CD8-positive, alpha-beta memory T cell (primary cell): ENCODE measurements at places on chromosomes 13 and 19. TPM values are rescaled to one million over a fixed set of nuclear protein-coding genes. Genes with fewer than 3 reads are reported as not detected.

DNA sequence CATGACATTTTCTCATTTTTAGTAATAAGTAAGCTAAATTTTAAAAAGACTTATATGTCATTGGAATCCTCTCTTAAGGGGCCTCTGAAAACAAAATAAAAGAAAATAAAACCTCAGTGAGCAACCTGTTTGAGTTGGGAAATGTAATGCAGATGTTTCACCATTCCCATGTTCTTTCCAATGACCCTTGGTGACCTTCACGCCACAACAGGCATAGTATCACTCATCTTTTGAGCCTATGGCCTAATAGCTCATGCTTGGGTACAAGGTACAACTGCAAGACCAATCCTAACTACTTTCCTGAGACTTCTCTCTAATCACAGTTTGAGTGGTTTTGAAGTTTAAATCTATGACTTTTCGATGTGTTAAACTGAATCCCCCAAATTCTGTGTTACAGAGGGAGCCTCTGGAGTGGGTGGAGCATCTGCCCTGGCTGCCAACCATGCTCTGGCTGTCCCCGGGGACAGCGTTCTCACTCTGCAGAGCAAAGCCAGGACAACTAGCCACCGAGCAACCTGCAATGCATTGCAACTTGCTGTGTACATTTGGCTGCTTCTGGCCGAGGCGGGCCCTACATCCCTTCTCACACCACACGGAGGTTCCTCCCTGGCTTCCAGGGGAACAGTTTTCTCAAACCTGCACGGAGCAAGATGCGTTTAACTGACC is 307.9 kb upstream of the MAB21L1 start:
- H3K4me3 ChIP-seq, result no peak overlapping the region
- no peaks in the 10 kb centered on the region for H3K27me3 ChIP-seq
- no peak for DNase-seq
- H3K36me3 ChIP-seq, result no peaks in the 10 kb centered on the region
- H3K27ac ChIP-seq, result no peak overlapping the region

DNA sequence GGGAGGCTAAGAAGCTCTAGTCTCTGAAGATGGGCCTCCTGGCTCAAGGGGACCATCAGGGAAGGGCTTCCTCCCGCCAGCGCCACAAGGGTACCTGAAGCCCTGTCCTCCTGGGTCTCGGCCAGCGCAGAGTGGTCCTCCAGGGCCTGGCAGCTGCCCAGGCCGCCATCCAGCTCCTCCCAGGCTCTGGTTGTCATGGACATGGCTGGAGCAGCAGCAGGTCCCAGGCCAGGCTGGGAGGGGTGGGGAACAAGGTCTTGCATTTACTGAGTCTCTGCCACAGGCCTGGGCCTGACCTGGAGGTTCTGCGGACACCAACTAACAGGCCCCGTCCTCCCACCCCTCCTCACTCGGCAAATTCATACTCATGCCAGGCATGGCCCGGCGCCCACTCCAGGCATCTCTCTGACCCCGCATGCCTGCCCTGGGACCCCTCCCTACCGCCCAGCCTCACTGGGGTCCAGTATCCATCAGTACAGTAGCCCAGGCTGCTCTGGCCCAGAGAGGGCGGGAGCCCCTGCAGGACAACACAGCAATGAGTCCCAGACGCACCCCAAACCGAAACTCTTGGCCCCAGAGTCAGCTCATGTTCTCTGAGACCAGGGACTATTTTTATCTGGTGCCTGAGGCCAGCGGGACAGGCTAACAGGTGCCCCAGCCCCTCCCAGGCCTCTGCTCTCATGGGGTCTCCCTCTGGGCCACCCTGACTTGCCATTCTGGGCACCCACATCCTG is 938 bp downstream of the JSRP1 start:
- no peak overlapping the region for H3K4me3 ChIP-seq
- no peaks in the 10 kb centered on the region for H3K36me3 ChIP-seq
- no peak overlapping the region for H3K27ac ChIP-seq
- peaks cover 40% of the 10 kb centered on the region for H3K4me1 ChIP-seq

DNA sequence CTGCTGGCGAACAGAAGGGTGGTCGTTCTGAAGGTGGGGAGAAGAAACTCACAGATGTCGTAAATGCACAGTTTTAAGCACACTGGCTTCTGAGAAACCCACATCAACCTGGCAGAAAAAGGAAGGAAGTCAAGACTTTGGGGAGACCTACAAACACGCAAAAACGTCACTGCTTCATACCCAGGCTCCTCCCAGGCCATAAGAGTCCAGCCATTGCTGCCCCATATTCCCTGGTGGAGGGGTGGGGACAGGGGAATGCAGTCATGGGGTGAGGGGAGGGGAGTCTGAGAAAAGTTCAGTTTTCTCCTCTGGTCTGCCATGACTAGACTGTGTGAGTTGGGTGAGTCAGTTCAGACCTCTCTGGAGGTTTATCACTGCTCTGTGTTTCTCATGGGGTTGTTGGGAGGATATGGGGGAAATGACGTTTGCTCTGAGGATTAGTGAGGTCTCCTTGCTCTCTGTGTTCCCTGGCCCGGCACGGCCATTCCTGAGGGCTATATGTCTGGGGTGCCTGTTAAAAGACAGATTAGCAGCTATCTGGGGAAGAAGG is 139.0 kb downstream of the FLT1 start:
- peaks cover 6% of the 10 kb centered on the region for H3K4me1 ChIP-seq
- H3K36me3 ChIP-seq, result no peaks in the 10 kb centered on the region
- H3K27me3 ChIP-seq, result no peaks in the 10 kb centered on the region
- no peak overlapping the region for H3K4me3 ChIP-seq

DNA sequence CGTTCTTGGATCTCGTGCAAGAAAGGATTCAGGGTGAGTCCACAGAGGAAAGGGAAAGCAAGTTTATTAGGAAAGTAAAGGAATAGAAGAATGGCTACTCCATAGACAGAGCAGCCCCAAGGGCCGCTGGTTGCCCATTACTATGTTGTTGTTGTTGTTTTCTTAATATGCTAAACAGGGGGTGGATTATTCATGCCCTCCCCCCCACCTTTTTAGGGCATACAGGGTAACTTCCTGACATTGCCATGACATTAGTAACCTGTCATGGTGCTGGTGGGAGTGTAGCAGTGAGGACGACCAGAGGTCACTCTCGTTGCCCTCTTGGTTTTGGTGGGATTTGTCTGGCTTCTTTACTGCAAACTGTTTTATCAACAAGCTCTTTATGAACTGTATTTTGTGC is 29.1 kb upstream of the PCDH9 start:
- H3K27me3 ChIP-seq, result no peaks in the 10 kb centered on the region
- no peak overlapping the region for H3K27ac ChIP-seq
- no peaks in the 10 kb centered on the region for H3K36me3 ChIP-seq

DNA sequence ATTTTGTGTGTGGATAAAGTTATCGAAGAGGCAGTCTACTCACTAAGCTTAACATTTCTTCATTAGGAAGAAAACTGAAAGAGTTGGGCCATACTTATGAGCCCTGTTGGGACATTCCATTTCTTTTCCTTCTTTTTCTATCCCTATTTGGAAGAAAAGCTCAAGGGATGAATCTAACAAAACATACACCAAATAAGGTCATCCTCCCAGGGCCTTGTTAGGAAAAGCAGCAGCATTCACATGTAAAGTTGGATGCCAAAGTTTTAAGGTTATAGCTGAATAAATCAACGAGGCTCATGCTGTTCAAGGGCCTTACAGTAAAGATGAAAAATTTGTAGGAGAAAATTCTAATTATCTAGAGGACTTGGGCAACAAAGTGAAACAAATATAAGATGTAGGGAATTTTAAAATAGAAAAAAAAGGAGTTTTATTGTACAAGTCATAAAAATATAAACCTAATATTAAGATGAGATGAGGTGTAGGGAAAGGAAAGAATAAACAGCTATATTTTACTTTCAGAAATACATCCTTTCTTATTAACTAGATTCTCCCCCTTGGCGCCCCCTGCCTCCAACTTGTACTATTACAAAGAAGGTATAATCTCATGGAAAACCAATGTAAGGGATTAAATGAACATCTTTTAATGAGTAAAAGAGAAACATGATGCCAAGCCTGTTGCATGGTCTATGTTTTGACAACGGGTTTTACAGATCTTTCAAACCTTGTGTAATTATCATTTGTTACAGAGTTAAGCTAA is 160.4 kb downstream of the PCDH20 start:
- no peak overlapping the region for H3K4me3 ChIP-seq
- no peak for DNase-seq
- H3K4me1 ChIP-seq, result no peaks in the 10 kb centered on the region
- no peaks in the 10 kb centered on the region for H3K36me3 ChIP-seq
- H3K27me3 ChIP-seq, result no peaks in the 10 kb centered on the region

PRTN3 gene
- not detected for total RNA-seq

PSMC4 gene
- total RNA-seq, result 170 TPM

- DNase-seq, result no peak
- H3K27me3 ChIP-seq, result no peaks in the 10 kb centered on the region
- no peaks in the 10 kb centered on the region for H3K36me3 ChIP-seq
- peaks cover 5% of the 10 kb centered on the region for H3K4me1 ChIP-seq
- no peak overlapping the region for H3K4me3 ChIP-seq
Observed at GRCh38 chr13:40161351-40161810, 505.1 kb downstream of the FOXO1 start.

BCAM gene
- total RNA-seq, result not detected

KASH5 gene
- total RNA-seq, result 0.31 TPM

DNA sequence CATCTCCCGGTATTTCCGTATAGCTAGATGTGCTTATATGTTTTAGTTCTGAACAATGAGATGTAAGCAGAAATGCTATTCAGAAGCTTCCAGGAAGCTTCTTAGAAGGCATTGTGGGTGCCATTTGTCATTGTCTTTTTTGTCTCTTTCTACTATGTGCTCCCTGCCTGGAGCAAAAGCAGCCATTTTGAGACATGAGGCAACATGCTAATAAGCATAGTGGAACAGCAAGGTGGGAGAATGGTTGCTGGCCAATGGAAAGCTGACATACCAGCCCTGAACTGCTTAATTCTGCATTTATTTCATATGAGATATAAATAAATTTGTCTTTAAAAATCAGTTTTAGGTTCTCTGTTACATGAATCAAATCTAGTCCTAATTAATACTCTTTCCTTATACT is 299.7 kb downstream of the LMO7 start:
- no peak overlapping the region for H3K27ac ChIP-seq
- no peaks in the 10 kb centered on the region for H3K36me3 ChIP-seq
- H3K4me3 ChIP-seq, result no peak overlapping the region
- no peaks in the 10 kb centered on the region for H3K4me1 ChIP-seq

EPN1 gene
- 40.2 TPM for total RNA-seq

GRCh38 chr13:38700051-38700450 is 13.2 kb downstream of the FREM2 start:
- no peak for DNase-seq
- H3K27ac ChIP-seq, result no peak overlapping the region
- no peaks in the 10 kb centered on the region for H3K36me3 ChIP-seq
- no peak overlapping the region for H3K4me3 ChIP-seq

DNA sequence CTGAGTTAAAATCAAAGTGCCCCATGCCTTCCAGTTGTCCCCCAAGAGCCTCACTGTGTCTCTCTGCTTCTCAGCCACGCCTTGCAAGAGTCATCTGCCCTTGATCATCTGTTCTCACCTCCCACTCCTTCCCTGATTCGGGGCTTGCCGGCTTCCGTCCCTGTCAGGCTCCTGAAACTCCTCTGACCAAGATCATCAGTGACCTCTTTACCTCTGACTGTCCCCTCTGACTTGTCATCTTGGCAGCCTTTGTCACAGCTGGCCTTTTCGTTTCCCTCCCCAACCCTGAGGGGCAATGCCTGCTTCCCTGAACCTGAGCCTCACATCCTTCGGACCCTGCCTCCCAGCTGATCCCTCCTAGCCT is 66.3 kb downstream of the MAP4K1 start:
- no peaks in the 10 kb centered on the region for H3K27me3 ChIP-seq
- no peak overlapping the region for H3K27ac ChIP-seq
- H3K36me3 ChIP-seq, result no peaks in the 10 kb centered on the region
- no peak overlapping the region for H3K4me3 ChIP-seq

ATCAY gene
- total RNA-seq, result not detected

DNA sequence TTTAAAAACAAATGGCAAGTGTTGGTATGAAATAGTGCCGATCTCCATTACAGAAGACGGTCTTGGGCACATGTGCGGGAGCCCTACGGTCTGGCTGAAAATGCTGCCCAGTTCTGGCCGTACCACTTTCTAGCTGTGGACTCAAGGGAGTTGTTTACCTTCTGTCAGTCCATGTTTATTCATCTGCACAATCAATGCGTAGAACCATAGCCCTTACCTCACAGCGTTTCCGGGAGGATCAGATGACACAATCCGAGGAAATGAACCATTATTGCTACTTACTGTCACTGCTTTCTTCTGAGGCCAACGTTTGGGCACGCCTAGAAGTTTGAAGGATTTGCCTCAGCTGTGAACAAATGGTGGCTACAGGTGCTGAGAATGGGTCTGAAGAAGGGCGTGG is 31.2 kb downstream of the GADD45B start:
- no peak overlapping the region for H3K4me3 ChIP-seq
- no peaks in the 10 kb centered on the region for H3K27me3 ChIP-seq
- no peak for DNase-seq
- H3K36me3 ChIP-seq, result no peaks in the 10 kb centered on the region
- H3K27ac ChIP-seq, result peak overlapping the region; percentile 43
- H3K4me1 ChIP-seq, result peaks cover 24% of the 10 kb centered on the region

GRCh38 chr13:46716821-46717220 is 80.1 kb downstream of the ESD start:
- H3K36me3 ChIP-seq, result no peaks in the 10 kb centered on the region
- DNase-seq, result no peak

DNA sequence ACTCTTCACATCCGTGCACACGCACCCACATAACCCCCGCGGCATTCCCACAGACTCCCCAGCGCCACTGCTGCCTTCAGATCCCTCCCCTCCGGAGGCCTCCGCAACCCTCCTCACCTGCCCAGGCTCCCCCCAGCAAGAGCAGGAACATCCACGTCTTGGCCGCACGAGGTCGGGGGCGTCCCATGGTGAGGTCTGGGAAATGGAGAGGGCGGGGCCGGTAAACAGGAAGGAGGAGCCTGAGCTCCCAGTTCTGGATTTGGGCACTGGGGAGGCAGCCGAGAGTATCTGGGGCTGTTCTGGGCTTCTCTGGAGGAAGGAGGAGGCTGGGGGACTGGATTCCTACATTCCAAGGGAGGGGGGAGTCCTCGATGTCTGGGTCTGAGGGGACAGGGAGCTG is 423 bp downstream of the KLK8 start:
- no peak overlapping the region for H3K27ac ChIP-seq
- no peak overlapping the region for H3K4me3 ChIP-seq
- H3K4me1 ChIP-seq, result no peaks in the 10 kb centered on the region
- DNase-seq, result no peak
- peaks cover 4% of the 10 kb centered on the region for H3K27me3 ChIP-seq
- H3K36me3 ChIP-seq, result no peaks in the 10 kb centered on the region

- no peaks in the 10 kb centered on the region for H3K4me1 ChIP-seq
- no peaks in the 10 kb centered on the region for H3K36me3 ChIP-seq
- no peak for DNase-seq
- H3K4me3 ChIP-seq, result no peak overlapping the region
- H3K27ac ChIP-seq, result no peak overlapping the region
Observed at GRCh38 chr19:33675501-33676124, 53.9 kb downstream of the CHST8 start.

DNA sequence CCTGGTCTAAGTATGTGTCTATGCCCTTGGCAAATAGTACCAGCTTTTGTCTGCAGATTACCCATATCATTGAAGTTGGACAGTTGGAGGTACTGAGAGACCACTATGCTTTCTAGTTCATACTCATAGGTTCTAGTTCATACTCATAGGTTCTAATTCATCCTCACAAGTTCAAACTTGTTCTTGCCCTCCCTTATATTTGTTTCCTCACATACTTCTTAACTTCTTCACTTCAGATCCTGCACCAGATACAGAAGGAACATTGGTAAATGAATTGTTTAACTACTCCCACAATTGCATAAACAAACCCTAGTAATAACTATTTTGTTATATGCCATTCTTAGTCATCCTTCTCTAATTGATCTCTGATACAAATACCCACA is 172.2 kb downstream of the SLITRK1 start:
- H3K36me3 ChIP-seq, result no peaks in the 10 kb centered on the region
- H3K4me3 ChIP-seq, result no peak overlapping the region
- H3K4me1 ChIP-seq, result no peaks in the 10 kb centered on the region
- no peak overlapping the region for H3K27ac ChIP-seq
